ENCODE measurements at places on chromosomes 13 and 19.

DNA sequence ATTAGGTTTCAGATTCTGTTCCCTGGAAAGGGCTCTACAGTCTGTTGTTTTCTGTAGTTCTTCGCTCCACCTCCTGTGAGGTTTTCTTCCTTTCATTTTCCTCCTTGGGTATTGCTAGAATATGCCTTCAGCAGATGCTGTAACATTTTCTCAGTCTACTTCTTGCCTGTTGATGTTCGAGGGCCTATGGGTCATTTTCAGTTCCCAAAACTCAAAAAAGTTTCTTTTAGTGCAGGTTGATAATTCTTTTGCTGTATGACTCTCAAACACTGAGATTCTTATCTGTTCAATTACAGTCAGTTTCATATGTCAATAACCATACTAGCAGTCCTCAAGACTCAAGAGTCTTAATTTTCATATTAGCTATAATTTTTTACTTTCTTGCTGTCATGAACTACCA is 268.3 kb downstream of the RFC3 start:
- no peak for DNase-seq

GRCh38 chr13:111253365-111253872 is 67.0 kb upstream of the TEX29 start:
- peak; percentile 5 for DNase-seq

DNA sequence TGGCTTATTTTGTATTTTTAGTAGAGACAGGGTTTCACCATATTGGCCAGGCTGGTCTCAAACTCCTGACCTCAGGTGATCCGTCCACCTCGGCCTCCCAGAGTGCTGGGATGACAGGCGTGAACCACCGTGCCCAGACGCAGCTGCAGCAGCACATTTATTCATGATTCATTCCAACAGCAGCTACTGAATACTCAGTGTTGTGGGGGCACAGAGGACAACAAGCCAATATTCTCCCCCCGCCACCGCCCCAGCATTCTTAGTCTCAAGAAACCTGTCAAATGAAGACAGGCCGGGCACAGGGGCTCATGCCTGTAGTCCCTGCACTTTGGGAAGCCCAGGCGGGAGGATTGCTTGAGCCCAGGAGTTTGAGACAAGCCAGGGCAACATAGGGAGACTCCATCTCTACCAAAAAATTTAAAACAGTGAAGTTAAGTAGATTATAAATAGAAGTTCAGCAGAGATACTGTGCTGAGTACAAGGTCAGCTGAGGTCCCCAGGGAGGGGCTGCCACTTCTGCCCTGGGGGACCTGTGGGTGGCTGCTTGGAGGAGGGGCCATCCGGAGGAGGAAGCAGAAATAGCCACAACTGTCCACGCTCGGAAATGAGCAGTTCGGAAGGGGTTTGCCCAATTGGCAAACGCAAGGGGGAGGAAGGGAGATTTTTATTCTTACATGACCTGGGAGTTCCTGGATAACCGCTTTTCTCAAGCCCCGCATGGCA is 4.3 kb downstream of the DOT1L start:
- DNase-seq, result peak; percentile 55

DNA sequence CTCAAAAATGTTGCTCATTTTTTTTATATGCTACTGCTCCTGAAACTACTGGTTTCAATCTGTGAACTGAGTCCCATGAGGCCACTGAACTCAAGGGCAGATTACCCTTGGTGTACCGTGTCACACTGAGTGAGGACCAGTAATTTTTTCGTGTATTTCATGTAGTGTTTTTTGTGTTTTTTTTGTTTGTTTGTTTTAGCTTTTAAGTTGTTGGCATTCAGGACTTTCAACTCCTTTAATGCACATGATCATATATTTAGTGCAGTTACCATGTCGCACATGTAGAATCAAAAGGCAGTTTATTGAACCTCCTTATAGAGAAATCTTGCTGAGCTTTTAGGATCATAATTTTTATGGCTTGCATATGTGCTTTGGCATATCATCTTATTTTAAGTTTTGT is 58.0 kb downstream of the TPT1 start:
- no peak for DNase-seq

- no peak for DNase-seq
These were observed 24.2 kb downstream of the VRK3 start for GRCh38 chr19:50000841-50001557.

GRCh38 chr13:102176846-102177245 is 225.0 kb downstream of the FGF14 start:
- no peak for DNase-seq

DNA sequence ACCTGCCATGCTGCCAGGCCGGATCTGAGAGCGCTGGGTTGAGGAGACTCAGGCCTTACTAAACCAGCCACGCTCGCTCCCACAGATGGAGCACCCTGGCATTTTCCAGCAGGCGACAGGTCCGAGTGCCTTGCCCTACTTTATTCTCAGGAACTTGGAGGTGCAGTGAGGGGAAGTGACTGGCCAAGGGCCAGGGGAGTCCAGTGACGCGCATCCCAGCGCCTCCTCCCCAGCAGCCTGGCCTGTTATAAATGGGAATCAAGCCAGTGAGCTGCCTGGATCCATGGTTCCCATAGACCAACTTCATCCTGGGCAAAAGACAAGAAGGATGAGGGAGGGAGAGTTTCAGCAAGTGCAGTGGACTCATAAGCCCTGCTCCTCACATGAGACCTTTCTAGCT is 35.5 kb downstream of the TMED1 start:
- DNase-seq, result no peak

DNA sequence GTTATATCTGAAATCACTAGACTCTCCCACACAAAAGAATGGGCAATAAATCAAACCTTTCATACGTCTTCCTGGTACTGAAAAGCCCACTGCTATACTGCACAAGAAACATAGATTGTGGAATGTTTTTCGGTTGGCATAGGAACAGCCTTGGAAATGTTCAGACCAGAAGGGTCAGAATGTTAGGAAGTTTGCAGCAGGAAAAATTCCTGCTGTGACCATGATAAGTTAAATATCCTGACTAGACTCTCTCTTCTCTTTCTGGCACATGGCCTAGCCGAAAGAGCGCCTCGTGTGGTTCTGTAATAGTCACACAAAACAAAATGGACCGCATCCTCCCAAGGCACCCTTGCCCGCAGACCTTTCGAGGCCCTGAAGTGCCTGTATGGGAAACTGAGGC is 427.2 kb downstream of the COG6 start:
- peak; percentile 74 for DNase-seq

- DNase-seq, result no peak
These were observed 99.6 kb downstream of the ZNF429 start for GRCh38 chr19:21604951-21605476.

DNA sequence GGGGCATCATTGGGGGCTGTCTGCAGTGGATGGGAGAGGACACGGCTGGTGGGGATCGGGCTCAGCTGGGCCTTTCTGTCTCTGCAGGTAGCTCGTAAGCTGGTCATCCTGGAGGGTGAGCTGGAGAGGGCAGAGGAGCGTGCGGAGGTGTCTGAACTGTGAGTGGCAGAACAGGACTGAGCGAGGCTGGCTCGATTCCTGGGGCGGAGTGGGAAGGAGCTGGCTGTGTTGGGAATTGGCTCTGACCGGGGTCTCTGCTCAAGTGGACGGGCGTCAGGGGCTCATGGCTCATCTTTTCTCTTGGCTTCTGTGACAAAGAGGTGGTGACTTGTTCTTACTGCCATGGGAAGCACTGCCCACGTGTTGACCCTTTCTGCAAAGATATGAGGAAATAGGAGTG is 11.6 kb downstream of the TPM4 start:
- no peak for DNase-seq

DNA sequence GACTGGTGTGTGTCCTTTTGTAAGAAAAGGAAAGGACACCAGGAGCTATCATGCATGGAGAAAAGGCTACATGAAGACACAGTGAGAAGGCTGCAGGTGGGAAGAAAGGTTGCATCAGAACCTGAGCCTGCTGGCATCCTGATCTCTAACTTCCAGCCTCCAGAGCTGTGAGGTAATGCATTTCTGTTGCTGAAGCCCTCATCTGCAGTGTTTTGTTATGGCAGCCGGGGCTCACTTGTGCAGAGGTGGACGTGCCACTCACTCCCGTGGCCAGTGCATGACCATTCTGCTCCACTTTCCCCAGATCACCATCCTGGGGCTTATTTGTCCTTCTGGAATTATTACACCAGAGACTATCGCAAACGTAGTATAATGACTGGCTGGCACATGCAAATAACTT is 155.3 kb downstream of the IRS2 start:
- no peak for DNase-seq

DNA sequence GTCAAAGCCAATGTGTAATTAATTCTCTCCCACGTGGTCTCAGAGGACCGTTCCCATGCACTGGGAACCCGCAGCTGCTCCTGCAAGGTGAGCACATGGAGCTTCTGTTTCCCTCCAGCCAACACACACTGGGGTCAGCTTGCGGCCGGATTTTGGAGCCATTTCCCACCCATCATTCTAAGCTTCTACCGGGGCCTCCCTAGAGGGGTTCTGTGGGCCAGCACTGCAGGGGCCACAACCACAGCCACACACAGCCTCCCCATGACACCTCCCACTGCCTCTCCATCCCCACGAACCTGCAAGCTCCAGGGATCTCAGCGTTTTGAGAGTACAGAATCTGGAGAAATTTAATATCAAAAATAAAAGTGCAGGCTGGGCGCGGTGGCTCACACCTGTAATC is 120.7 kb upstream of the SOX1 start:
- no peak for DNase-seq

- peak; percentile 34 for DNase-seq
These were observed 40.8 kb upstream of the TPP2 start for GRCh38 chr13:102555914-102556553.

GRCh38 chr19:4816202-4816949 is 15.1 kb downstream of the TICAM1 start:
- no peak for DNase-seq

GRCh38 chr13:65378943-65379519 is 1851.1 kb downstream of the PCDH9 start:
- DNase-seq, result peak; percentile 2

- DNase-seq, result no peak
These were observed 73.6 kb downstream of the SIPA1L3 start for GRCh38 chr19:37980419-37981170.

DNA sequence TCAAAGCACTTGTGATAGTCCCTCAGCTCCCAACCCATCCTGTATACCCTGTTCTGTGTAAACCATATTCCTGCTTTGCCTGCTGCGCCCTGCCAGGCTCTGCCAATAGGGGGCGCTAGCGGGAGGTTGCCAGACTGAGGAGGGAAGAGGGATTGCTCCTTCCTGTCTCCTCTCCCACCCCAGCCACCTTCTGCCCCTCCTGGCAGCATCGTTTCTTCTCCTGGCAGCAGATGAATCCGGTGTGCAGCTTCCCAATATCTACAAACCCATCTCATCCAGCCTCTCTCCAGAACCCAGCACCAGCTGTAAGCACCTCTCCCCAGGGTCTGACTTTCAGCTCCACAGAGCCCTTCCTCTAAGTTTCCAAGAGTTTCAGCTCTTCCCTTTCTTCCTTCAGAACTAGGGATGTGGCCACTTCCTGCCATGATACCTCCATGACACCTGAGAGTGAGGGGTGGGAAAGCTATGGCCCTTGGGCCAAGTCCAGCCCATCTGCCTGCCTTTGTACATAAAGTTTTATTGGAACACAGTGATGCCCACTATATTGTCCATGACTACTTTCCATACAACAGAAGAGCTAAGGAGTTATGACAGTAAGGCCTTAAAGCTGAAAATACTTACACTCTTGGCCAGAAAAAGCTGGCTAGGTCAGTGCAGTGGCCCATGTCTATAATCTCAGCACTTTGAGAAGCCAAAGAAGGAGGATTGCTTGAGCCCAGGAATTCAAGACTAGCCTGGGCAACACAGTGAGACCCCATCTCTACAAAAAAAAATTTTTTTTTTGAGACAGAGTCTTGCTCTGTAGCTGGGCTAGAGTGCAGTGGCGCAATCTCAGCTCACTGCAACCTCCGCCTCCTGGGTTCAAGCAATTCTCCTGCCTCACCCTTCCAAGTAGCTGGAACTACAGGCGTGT is 34.5 kb upstream of the ATP1A3 start:
- DNase-seq, result no peak

DNA sequence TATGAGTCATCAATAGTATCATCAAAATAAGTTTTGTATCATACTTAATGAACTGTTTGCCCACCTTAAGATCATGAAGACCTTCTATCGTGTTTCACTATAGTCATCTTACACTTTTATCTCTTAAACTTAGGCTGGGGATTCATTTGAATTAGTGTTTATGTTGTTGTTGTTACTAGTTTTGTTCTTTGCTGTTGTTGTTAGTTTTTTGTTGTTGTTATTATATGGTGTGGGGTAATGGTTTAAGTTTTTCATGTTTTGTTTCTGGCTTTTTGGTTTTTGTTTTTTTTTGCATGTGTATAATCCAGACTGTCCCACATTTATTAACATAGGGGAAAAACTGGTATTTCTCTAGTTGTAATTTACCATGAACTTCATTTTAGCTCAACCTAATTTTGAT is 965.1 kb upstream of the MIR17HG start:
- DNase-seq, result no peak

- DNase-seq, result no peak
These were observed 83.1 kb downstream of the TNFSF13B start for GRCh38 chr13:108352599-108352998.

All from fibroblast of the aortic adventitia (primary cell).